ENCODE measurements at places on chromosomes 3 and 15.
A peak's percentile ranks its signal among the peaks of the same experiment; 100 is the strongest.

- peak; percentile 93 for DNase-seq
These were observed 16.6 kb downstream of the TOP2B start for GRCh38 chr3:25648107-25648535.

- DNase-seq: no peak
These were observed 844.3 kb downstream of the SI start for GRCh38 chr3:164233951-164234350.

GRCh38 chr15:21262851-21263425 is 177.4 kb downstream of the POTEB3 start:
- no peak for DNase-seq

DNA sequence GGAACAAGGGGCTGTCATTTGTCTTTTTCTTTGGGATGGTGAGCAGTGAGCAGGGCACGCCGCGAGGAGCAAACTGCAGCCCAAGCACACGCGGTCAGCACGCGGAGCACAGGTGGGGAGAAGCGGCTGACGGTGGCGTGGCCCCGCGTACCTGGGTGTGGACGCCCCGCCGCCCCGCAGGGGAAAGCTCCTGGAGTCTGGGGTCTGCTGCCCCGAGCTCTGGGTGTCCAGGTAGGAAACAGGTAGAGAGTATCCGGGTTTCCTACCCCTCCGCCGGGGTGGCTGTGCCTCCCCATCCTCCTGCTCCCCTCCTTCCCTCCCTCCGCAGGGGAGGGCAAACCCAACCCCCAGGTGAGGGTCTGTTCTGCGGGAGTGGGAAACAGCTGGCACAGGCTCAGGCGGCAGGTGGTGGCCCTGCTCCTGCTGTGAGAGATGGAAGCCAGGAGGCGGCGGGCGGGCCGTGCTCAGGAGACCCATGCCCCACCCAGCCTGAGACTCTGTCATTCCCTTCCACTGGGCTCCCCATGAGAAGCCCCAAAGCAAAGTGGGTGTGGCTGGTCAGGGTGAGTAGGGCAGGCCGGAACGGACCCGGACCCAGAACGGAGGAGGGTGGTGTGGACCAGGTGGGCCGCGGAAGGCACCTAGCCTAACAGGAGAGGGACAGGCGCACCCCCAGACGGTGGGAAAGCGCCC is 56.9 kb upstream of the CGNL1 start:
- DNase-seq: peak; percentile 83
